CD8-positive, alpha-beta memory T cell (primary cell): ENCODE measurements at places on chromosomes 4 and X. TPM values are rescaled to one million over a fixed set of nuclear protein-coding genes. Genes with fewer than 3 reads are reported as not detected.

ANXA5 gene
- 83.5 TPM for total RNA-seq

BST1 gene
- total RNA-seq = 0.48 TPM

TRIM60 gene
- total RNA-seq = not detected

SLC34A2 gene
- not detected for total RNA-seq

RHOH gene
- total RNA-seq = 148 TPM

MGARP gene
- total RNA-seq = not detected

TREX2 gene
- total RNA-seq = 2.3 TPM

FGG gene
- total RNA-seq = not detected

LGI2 gene
- total RNA-seq = not detected

GLRA3 gene
- total RNA-seq = not detected

MAN2B2 gene
- 18.3 TPM for total RNA-seq

CT47B1 gene
- not detected for total RNA-seq

TENM3 gene
- total RNA-seq = not detected

CC2D2A gene
- total RNA-seq = not detected

TMSB15C gene
- 3.3 TPM for total RNA-seq
